ENCODE measurements at places on chromosomes 4 and X. TPM values are rescaled to one million over a fixed set of nuclear protein-coding genes. Genes with fewer than 3 reads are reported as not detected.

Gene MAGEE2
- not detected for total RNA-seq

Gene CXCL8
- not detected for total RNA-seq

DNA sequence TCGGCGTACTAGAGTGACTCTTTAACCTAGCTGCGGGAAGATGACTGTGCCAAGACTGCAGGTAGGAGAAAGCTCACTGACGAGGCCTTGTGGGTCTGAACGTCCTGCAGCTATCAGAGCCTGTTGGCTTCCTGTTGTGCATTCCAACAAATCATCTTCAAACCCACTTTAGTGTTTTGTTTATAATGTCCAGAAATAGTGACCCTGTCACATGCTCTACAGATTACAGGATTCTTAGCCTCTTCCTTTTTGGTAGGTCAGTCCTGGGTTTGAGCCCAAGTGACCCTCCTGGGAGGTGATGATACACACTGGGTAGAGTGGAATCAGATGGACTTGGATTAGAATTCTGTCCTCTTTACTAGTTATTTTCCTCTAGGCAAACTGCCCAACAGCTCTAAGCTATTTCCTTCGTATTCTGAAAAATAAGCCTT is 33.2 kb downstream of the HTT start:
- 0 out of 2 replicates have a peak, but pooled peaks cover 3% of the 10 kb centered on the region for H3K4me1 ChIP-seq
- no peak for DNase-seq
- no peaks in the 10 kb centered on the region for H3K27me3 ChIP-seq
- no peak overlapping the region for H3K4me3 ChIP-seq

GRCh38 chr4:103895876-103896465 is 176.2 kb upstream of the TACR3 start:
- DNase-seq = no peak
- H3K36me3 ChIP-seq = no peaks in the 10 kb centered on the region
- H3K27ac ChIP-seq = no peak overlapping the region
- no peaks in the 10 kb centered on the region for H3K27me3 ChIP-seq
- no peak overlapping the region for H3K4me3 ChIP-seq

DNA sequence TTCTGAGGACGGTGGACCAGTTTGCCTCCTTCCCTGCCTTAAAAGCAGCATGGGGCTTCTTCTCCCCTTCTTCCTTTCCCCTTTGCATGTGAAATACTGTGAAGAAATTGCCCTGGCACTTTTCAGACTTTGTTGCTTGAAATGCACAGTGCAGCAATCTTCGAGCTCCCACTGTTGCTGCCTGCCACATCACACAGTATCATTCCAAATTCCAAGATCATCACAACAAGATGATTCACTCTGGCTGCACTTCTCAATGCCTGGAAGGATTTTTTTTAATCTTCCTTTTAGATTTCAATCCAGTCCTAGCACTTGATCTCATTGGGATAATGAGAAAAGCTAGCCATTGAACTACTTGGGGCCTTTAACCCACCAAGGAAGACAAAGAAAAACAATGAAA is 255.3 kb downstream of the RAPGEF2 start:
- H3K4me1 ChIP-seq = no peaks in the 10 kb centered on the region
- peaks cover 51% of the 10 kb centered on the region for H3K36me3 ChIP-seq
- DNase-seq = no peak
- H3K4me3 ChIP-seq = no peak overlapping the region
- no peaks in the 10 kb centered on the region for H3K27me3 ChIP-seq

GRCh38 chr4:108772402-108772801 is 9.5 kb upstream of the ETNPPL start:
- H3K27me3 ChIP-seq = no peaks in the 10 kb centered on the region
- DNase-seq = no peak
- no peak overlapping the region for H3K27ac ChIP-seq
- no peak overlapping the region for H3K4me3 ChIP-seq
- no peaks in the 10 kb centered on the region for H3K4me1 ChIP-seq
- H3K36me3 ChIP-seq = no peaks in the 10 kb centered on the region

GRCh38 chr4:96102541-96103026 is 262.7 kb downstream of the PDHA2 start:
- no peak for DNase-seq
- H3K27ac ChIP-seq = no peak overlapping the region
- H3K4me1 ChIP-seq = no peaks in the 10 kb centered on the region
- H3K36me3 ChIP-seq = no peaks in the 10 kb centered on the region
- H3K4me3 ChIP-seq = no peak overlapping the region

Measured in H9 (cell line).